ENCODE measurements at places on chromosomes 5 and 9.

DNA sequence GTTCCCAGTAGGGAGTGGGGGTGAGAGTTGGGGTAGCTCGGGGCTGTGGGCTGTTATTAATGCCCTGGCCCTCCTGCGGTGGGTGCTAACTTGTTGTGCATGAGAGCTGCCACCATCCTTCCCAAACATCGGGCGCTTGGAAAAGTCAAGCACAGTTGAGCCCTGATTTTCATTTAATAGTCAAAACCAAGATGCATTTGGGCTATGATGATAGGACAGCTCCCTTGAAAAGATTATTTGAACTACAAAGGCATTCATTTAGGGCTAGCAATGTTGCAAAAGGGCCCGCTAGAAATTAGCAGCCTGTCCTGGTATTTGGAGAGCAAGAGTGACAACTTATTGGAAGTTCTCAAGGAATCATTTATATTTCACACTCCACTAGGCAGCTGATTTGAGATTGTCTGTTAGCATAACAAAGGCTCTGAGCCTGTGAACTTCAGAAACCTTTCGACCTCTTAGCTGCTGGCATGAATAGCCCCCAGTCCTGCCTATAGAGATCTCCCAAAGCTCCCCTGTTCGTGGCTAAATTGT, 128.2 kb upstream of the TMEM161B start:
- no peak for DNase-seq

- peak; percentile 77 for DNase-seq
Observed at GRCh38 chr9:27591093-27591492, 17.8 kb upstream of the C9orf72 start.

DNA sequence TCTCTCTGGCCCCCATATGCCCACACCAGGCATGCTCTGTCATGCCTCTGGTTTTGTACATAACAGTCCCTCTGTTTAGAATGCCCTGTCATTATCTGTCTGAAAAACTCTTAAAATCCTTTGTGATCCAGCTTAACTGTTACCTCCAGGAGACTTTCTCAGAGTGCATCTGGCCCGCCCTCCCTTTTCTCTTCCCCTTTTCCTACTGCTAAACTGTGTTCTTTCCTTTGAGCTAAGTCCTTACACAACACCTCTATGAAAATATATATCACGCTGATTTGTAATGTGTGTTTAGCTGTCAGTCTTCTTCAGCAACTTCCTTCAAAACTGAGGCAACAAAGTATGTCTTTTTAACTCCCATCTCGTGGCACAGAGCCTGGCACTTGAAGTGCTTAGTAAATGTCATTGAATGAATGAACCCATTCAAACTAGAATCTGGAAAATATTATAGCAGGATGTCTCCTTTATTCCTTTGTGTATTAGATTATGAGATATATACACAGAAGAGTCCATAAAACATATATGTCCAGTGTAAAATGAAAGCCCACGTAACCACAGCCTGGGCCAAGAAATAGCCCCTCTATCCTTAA, 166.2 kb upstream of the KLF9 start:
- peak; percentile 76 for DNase-seq

GRCh38 chr5:36928947-36929346, 52.4 kb downstream of the NIPBL start:
- DNase-seq = no peak

GRCh38 chr9:86079865-86080469, 19.4 kb downstream of the GOLM1 start:
- no peak for DNase-seq

GRCh38 chr5:95327211-95327610, 42.3 kb upstream of the MCTP1 start:
- no peak for DNase-seq

GRCh38 chr5:4533457-4534105, 606.5 kb upstream of the ADAMTS16 start:
- DNase-seq = no peak

GRCh38 chr5:59188419-59189225, 605.7 kb downstream of the RAB3C start:
- DNase-seq = peak; percentile 85

DNA sequence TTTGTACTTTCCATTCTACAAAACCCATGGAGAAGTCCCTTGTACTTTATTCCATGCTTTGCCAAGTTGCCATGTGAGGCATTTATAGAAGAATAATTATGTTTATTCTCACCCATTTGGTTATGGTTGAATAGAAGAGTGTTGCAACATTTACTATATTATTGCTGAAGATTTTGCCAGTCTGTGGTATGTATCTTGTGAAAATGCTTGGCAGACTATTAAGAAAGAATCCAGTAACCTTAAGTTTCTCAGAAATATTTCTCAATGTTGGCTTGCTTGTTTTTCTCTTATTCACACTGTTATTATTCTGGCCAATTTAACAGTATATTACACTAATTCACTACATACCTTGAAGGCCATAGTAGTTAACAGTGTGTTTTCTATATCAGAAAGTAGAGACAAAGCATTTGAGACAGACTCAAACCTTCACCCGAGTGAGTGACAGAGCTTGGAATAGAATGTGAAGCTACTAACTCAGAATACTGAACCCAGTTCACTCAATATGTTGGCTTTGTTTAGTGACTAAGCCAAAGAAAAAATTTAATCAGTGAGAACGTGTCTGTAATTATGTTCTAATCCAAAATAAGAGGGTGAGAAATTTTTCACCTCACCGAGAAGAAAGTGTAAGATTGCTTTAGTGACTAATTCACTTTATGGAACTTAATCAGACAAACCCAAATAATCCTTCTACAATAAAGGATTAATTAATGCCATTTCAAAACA, 184.4 kb downstream of the CWC27 start:
- no peak for DNase-seq

DNA sequence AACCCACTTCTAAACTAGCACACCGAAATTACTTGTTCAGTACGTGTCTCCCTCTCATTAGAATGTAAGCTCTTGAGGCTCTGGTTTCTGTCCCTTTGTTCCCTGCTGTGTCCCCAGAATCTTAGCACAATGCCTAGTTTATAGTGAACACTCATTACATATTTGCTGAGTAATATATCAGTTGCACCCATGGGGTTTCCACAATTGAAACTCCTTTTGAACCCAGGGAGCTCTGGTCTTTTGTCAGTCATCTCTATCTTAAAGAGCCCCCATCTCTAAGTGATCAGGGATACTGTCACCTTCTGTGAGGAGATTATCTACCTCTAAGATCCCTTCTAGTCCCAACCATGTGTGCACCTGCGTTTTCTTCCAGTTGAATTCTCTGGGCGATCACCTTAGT, 12.8 kb downstream of the CAMK4 start:
- DNase-seq = no peak

- DNase-seq = peak; percentile 26
Observed at GRCh38 chr9:129626625-129627284, 792 bp downstream of the NTMT1 start.

GRCh38 chr5:116402235-116402634, 172.4 kb downstream of the SEMA6A start:
- DNase-seq = no peak

- no peak for DNase-seq
Observed at GRCh38 chr9:108085294-108085693, 595.7 kb upstream of the KLF4 start.

GRCh38 chr5:161545344-161546094, 1.0 kb downstream of the GABRB2 start:
- DNase-seq = no peak

DNA sequence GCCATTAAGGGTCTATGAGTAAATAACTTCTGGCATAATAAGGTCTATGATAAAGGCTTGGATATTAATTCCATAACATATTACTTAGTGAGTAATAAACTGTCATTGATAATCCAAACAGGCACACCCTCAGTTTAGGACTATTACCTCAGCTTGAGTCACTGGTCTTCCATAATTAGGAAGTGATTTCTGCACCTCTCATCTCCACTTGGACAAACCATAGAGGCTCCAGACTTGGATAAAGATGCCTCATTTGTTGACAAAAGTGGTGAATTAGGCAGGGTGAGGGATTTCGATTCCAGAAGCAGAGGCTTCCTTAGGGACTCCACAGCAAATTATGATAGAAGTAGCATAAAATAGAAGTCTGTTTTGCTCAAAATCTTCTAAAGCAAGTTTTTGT, 127.5 kb upstream of the MTAP start:
- no peak for DNase-seq
